ENCODE measurements at places on chromosomes 3 and 15.

- no peak for DNase-seq
Observed at GRCh38 chr15:82177291-82178010, 85.1 kb downstream of the EFL1 start.

- DNase-seq = no peak
Observed at GRCh38 chr15:58746174-58746573, 3.3 kb downstream of the ADAM10 start.

DNA sequence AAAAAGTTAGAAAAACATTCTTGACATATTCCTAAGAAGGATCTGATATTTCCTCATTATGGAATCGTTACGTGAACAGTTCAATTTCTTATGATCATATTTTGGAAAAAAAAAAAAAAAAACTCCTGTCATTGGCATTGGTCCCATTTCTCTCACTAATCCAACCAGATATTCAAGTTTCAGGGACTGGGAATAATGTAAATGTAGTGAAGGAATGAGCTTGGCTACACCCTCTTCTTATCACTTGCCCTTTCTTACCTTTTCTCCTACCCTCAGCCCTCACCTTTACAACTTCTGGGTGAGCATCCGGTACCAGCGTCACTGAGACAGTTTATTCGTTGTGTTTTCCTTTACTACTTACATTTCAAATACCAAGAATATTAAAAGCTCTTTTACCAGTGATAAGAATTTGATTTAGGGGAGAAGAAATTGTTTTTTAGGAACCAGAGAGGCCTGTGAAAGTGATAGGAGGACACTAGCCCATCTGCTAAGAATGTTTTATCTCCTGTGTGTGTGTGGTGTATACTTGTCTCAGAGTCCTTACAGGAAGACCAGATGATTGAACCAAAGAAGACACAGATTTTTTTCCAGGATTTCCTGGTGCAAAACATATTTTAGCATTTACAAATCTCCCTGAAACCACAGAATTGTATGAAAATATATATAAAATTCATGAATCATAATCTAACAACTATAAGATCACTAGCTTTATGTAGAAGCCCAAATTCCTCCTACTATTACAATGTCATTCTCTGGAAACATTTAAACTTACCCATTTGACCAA lies 946.7 kb downstream of the ZPLD1 start:
- DNase-seq = no peak

GRCh38 chr3:123658118-123658851 lies 73.4 kb upstream of the HACD2 start:
- no peak for DNase-seq

DNA sequence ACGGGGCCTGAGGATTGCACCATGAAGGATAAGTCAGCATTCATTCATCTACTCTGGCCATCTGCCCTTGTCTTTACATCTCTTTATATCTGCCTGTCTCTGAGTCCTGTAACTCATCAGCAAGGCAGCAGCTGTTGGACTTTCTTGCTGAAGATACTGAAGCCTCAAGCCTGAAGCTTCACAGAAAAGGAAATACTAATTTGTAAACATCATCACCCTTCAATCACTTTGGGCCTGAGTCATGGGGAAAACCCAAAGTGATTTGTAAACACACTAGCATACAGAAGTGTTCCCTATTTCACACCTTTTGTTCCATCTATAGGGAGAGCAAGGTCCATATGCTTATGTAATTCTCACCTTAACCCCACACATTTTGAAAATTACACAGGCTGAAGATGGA lies 928.2 kb downstream of the EPHA3 start:
- DNase-seq = no peak

DNA sequence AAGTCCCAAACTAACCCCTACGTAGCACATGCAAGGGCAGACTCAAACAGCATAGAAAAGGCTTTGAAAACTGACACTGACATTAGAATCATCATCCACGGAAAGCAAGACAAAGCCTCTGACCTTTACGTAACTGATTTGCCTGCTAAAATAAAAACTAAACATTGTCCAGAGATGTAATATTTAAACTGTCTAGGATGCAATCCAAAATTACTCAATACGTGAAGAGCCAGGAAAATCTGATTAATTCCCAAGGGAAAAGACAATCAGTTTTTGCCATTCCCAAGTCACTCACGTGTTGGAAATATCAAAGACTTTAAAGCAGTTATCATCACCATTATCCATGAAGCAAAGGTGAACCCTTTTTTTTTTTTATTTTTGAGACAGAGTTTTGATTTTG lies 13.3 kb upstream of the IQCF1 start:
- no peak for DNase-seq

GRCh38 chr15:57031605-57032004 lies 113.2 kb downstream of the TCF12 start:
- DNase-seq = no peak

DNA sequence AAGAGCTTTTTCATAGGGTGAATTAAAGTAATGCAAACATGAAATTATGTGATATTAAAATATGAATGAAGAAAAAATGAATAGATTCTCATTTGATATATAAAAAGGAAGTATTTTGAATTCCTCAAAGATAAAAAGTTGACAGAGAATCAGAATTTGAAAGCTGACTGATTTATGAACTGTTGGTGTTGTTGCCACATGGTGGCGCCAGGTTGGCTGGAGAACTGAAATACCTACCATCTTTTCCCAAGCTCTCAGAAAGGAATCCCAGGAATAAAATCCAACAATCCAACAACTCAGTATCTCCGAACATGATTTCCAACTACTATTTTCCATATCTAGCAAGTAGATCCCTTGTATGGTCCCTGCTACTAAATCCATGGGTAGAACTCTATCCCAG lies 3.1 kb downstream of the MYRIP start:
- DNase-seq = no peak

GRCh38 chr3:43180694-43181093 lies 74.8 kb upstream of the POMGNT2 start:
- no peak for DNase-seq

- no peak for DNase-seq
Observed at GRCh38 chr3:35438101-35438500, 201.2 kb upstream of the ARPP21 start.

GRCh38 chr15:23002920-23003319 lies 22.8 kb upstream of the CYFIP1 start:
- DNase-seq = no peak

- no peak for DNase-seq
Observed at GRCh38 chr3:120471643-120472042, 20.9 kb upstream of the FSTL1 start.
